ENCODE measurements at places on chromosomes 2 and 18.

GRCh38 chr18:31176531-31176930, 13.9 kb upstream of the DSC1 start:
- no peak for DNase-seq

- DNase-seq, result no peak
Observed at GRCh38 chr2:178428396-178428806, 22.6 kb downstream of the PRKRA start.

GRCh38 chr2:12486205-12487118, 230.3 kb upstream of the TRIB2 start:
- no peak for DNase-seq

GRCh38 chr2:160869411-160869810, 290.8 kb upstream of the TANK start:
- DNase-seq, result no peak

DNA sequence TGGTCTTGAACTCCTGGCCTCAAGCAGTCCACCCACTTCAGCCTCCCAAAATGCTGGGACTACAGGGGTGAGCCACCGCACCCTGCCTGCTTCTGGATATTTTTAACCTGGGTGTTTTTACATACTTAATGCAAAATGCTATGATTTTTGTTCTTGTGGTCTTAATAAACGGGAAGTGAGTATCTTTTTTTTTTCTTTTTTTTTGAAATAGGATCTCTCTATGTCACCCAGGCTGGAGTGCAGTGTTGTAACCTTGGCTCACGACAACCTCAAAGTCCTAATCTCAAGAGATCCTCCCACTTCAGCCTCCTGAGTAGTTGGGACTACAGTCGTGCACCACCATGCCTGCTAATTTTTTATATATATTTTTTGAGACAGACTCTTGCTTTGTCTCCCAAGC, 19.2 kb upstream of the ASXL2 start:
- no peak for DNase-seq

- DNase-seq, result peak; percentile 44
Observed at GRCh38 chr2:168355121-168355520, 101.0 kb upstream of the CERS6 start.

DNA sequence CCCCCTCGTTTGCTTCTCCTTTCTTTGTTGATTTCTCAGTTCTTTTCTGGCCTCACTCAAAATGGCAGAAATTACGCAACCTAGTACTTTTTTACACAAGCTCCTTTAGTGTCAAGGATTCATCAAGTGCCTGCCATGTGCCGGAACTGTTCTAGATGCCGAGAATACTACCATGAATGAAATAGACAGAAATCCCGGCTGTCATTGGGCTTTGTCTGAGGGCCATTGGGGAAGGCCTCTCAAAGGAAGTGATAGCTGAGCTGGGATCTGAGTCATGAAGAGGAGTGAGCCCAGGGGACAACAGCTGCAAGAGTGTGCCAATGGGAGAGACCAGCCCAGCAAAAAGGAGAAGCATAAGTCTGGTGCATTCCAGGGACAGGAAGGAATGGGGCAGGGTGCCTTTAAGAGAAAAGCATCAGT, 34.3 kb upstream of the PPP1CB start:
- DNase-seq, result no peak

- no peak for DNase-seq
Observed at GRCh38 chr2:15941481-15941850, 1.1 kb downstream of the MYCN start.

DNA sequence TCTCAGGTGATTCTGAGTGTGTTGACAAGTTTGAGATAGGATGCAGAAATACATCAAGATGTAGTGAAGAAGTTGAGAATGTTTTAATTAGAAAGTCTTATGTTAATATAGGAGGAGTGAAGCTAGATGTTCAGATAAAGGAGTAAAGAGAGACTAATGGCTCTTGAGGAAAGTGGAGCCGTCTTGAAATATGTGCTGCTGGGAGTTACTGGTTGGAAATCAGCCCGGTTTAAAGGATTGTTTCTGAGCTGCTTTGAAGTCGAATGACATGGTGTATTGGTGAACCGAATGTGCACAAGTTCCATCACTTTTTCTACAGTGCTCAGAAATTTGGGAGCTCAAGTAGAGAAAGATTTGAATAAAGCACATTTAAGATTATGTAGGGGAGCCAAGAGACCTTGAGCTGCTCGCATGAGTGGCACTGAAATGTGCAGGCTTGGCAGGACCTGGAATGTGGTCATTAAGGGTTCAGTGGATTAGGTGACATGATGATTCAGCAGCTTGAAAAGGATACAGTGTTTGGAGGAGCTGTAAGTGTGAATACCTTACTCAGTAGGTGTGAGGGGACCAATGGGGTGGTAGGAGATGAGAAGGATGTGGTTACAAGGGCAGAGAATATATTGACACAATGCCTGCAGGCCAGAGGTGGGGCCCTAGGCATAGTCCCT, 68.6 kb downstream of the CAB39 start:
- no peak for DNase-seq

GRCh38 chr2:120483355-120483754, 137.4 kb downstream of the INHBB start:
- no peak for DNase-seq

DNA sequence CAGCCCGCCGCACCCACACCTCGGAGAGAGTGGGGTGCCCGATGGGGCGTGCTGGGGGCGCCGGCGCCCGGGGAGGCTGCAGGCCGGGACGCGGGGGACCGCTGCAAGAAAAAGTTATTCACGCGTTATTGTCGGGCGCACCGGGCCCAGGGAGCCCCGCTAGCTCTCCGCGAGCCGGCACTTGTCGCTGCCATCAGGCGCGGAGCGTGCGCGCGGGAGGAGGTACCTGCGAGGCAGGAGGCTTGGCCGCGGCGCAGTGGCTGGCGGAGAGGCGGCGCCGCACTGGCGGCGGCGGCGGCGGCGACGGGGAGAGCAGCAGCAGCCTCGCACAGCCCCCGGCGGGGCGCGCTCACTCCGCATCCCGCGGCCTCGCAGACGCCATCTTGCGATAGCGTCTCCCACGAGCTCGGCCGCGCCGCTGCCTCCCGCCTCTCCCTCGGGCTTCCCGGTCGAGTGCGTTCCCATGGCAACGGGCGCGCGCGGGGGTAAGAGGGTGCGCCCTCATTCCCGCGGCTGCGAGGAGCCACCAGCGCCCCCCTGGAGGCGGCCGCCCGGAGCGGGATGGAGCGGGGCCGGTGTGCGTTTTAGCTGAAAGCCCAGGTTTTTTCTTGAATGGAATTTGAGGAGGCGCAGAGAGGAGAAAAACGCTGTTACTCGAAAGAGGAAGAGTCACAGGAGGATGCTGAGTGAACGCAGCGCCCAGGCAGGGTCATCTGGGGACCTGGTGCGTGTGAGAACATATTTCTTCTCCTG, at the start of gene CHN1:
TSS of gene CHN1 (minus strand) at position 402 of the 753 bp plus-strand sequence. CDS start 469 bp downstream, outside the sequence.
- peak; percentile 90 for DNase-seq

DNA sequence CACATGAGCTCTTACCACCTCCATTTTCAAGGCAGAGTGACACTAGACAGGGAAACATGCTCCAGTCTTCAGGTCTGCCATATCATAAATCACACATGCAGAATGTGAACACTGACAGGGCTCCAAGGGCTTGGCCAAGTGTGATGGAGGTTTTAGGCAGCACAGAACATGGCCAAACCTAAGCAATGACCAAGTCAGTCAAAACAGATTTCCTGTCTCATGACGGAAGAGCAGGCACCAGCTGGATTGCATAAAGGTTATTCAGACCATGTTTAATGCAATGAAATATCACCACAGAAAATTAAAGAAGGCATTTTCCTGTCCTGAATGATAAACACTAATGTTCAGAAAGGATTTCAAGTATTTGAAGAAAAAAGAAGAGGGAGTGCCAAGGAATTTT, 72.5 kb downstream of the SUMO1 start:
- no peak for DNase-seq

DNA sequence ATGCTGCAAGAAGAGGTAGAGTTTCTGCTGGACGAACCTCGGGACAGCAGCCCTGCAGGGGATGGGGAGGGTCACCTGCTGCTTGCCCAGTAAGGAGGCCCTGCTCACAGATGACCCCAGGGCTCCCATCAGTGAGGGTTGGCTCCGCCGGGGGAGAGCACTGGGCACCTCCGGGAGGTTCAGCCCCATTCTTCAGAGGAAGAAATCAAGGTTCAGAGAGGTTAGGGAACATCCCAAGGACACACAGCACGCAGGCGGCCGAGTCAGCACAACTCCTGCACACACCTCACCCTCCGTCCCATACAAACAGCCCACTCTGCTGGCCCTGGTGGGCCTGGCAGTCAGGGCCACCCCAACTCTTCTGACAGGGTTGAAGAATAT, 11.7 kb upstream of the CCDC74B start:
- no peak for DNase-seq

DNA sequence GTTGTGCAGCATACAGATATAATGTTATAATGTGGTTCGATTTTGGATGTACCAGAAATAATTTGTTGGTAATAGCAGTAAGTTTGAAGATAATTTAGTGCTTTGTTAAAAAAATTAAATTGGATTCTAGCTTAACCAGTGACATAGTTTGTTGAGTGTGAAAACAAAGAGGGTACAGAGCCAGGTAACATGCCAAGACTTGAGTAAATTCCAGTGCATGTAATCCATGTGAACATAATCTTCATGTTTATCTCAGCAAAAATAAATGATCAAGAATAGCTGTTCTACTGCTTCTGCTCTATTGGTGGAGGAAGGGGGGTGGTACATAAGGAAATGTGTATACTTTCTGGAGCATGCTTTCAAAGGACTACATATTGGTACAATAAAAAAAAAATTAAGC, 165.8 kb downstream of the DNAH7 start:
- DNase-seq, result no peak

DNA sequence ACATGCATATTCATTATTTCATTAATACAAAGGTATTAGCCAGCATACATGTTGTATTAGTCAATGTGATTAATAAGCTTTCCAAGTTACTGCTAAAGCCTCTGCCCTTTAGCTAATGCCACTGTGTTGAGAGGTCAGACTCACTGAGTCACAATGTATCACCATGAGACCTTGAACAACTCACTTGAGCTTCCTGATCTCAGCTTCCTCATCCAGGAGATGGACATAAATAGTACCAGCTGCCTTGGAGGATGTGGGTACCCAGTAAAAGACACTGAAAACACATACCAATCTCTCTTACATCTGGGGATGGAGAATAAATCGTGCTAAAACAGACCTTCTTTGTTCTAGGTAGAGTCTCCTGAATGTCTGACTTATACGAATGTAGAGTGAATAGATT, 224.6 kb downstream of the EPHA4 start:
- DNase-seq, result no peak

- no peak for DNase-seq
Observed at GRCh38 chr2:226721541-226721940, 78.1 kb downstream of the IRS1 start.

- DNase-seq, result no peak
Observed at GRCh38 chr2:85794491-85795121, 40.8 kb downstream of the ATOH8 start.

DNA sequence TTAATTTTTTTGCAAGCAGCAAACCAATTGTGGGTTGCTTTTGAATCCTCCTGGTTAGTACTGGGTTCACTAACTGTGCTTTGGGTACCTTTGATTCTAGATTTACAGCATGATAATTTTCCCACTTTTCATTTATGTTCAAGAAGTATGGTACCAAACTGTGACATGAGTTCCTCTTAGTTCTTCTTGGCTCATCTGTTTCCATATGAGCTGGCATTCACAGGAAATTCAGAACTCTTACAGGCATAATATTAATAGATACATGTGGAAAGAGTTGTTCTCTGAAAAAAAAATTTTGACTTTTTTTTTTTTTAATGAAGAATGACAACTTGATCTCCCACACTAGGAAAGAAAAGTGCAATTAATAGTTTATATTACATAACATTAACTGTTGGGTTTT, 59.4 kb downstream of the FMNL2 start:
- DNase-seq, result no peak

DNA sequence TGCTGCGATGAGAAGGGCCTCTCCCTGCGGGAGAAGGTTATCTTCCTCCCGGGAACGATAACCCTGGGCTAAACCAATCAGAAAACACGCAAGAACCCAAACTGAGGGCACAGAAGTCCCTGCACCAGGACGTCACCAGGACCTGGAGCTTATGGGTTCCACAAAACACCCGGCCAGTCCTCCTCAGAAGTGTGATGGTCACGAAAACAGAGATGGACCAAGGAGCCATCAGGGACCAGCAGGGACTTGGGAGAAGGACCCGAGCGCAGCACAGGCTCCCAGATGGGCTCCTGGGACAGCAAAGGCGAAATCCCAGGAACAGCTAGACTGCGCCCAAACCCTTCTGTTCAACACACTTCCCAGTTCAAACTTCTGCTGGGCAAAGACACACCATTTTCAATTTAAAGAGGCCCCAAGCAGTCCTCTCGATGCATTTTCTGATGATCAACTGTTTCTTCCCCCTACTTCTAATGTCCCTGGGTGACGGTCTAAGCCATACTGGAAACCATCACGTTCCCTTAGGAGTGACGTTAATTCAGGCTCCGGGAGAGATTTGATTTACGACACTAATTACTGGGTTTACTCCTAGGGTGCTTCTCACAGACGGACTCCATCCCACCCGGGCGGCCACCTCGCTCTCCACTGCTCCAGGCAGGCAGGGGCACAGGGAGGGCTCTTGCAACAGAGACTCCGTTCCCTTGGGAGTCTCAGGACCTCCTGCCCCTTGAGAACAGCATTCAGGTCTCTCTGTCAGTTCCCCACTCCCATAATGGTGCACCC, 29.2 kb downstream of the ZNF516 start:
- no peak for DNase-seq

- peak; percentile 0 for DNase-seq
Observed at GRCh38 chr2:164542581-164543021, 78.7 kb downstream of the GRB14 start.

DNA sequence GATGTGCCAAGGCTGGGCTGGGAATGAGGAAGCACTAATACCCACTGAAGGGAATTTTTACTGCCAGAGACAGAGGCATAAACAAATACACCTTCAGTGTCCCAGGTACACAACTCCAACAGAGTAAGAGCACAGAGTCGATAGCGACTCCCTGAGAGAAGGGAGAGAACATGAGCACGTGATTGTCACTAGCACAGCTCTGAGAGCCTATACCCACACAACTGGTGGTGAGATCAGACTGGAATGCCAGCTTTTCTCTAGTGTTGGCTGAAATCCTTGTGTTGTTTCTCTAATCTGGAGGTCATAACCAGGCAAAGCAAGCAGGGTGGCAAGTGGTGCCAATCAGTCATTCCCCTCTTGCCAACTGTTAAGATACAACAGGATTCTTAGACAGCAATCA, 377.2 kb downstream of the CNTNAP5 start:
- no peak for DNase-seq

GRCh38 chr2:67561457-67561965, 164.4 kb downstream of the ETAA1 start:
- peak; percentile 46 for DNase-seq
